ENCODE measurements at places on chromosomes 3 and 15.

DNA sequence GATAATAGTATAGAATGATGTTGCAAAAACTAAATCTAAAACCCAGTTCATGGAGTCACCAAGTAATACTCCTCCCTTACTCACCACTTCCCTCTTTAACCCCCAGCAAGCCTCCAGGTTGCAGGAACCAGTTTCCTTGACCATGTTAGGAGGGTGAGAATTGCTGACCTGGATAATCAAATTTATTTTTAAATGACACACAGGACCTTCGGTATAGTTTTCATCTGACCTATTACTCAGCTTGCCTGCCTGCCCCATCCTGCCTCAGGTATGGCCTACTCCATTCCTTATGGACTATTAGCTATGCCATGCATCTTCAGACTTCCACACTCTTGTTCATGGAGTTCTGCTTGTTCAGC is 883 bp downstream of the RTP4 start:
- peak overlapping the region; percentile 41 for H3K4me3 ChIP-seq
- H3K27ac ChIP-seq = peak overlapping the region; percentile 86
- no peaks in the 10 kb centered on the region for H3K27me3 ChIP-seq
- no peak for DNase-seq
- no peaks in the 10 kb centered on the region for H3K36me3 ChIP-seq
- H3K4me1 ChIP-seq = no peaks in the 10 kb centered on the region

- DNase-seq = no peak
- H3K27me3 ChIP-seq = no peaks in the 10 kb centered on the region
- H3K4me1 ChIP-seq = no peaks in the 10 kb centered on the region
- H3K36me3 ChIP-seq = no peaks in the 10 kb centered on the region
- H3K27ac ChIP-seq = no peak overlapping the region
- no peak overlapping the region for H3K4me3 ChIP-seq
Measured at GRCh38 chr3:77096966-77097890, 57.3 kb downstream of the ROBO2 start.

DNA sequence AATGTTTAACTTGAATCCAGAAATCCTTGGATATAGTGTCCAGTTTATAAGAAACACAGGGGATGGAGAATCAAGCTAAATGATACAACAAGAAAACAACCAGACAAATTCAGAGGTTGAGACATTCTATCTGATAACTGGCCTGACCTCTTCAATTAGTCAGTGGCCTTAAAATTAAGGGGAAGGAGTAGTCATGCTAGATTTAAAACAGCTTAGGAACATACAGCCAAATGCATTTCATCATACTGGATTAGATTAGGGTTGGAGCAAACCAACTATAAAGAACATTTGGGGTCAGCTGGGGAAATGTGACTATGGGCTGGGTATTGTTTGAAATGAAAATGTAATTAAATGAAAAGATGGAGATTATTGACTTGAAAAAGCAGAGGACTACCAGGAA is 53.3 kb downstream of the PPARG start:
- no peaks in the 10 kb centered on the region for H3K27me3 ChIP-seq
- no peaks in the 10 kb centered on the region for H3K4me1 ChIP-seq
- no peak overlapping the region for H3K27ac ChIP-seq
- DNase-seq = no peak
- no peak overlapping the region for H3K4me3 ChIP-seq

- no peak overlapping the region for H3K4me3 ChIP-seq
- no peaks in the 10 kb centered on the region for H3K27me3 ChIP-seq
- no peaks in the 10 kb centered on the region for H3K36me3 ChIP-seq
- H3K4me1 ChIP-seq = no peaks in the 10 kb centered on the region
- H3K27ac ChIP-seq = no peak overlapping the region
Measured at GRCh38 chr3:143928541-143929255, 42.9 kb upstream of the DIPK2A start.

DNA sequence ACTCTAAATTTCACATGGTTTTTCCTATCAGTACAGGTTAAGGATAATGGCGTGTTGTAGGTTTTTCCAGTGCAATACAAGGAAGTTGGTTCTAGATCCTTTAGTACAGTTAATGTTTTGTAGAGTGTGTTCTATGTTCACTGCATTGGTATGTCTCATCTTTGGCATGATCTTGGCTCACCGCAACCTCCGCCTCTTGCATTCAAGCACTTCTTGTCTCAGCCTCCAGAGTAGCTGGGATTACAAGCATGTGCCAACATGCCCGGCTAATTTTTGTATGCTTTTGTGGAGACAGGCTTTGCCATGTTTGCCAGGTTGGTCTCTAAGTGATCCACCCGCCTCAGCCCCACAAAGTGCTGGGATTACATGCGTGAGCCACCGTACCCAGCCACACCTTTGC is 30.4 kb downstream of the SNRPN start:
- no peak overlapping the region for H3K27ac ChIP-seq
- no peak overlapping the region for H3K4me3 ChIP-seq
- no peaks in the 10 kb centered on the region for H3K27me3 ChIP-seq
- DNase-seq = no peak

DNA sequence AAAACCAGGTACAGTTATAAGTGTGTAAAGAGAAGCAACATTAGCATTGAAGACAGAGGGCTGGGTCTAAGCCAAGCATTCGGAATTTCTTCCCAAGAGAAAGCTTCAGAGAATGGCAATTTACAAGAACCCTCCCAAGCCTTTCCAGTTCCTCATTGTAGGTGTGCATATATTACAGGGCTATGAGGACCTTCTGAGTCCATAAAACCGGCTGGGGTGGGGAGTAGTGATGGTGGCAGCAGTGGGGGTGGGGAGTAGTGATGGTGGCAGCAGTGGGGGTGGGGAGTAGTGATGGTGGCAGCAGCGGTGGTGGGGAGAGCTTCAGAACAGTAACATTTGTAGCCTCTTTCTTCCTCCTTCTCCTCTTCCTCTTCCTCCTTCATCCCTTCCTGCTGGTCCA is 368.7 kb upstream of the UMPS start:
- H3K4me1 ChIP-seq = no peaks in the 10 kb centered on the region
- no peak overlapping the region for H3K4me3 ChIP-seq
- no peaks in the 10 kb centered on the region for H3K27me3 ChIP-seq
- no peaks in the 10 kb centered on the region for H3K36me3 ChIP-seq
- no peak overlapping the region for H3K27ac ChIP-seq
- peak; percentile 67 for DNase-seq

DNA sequence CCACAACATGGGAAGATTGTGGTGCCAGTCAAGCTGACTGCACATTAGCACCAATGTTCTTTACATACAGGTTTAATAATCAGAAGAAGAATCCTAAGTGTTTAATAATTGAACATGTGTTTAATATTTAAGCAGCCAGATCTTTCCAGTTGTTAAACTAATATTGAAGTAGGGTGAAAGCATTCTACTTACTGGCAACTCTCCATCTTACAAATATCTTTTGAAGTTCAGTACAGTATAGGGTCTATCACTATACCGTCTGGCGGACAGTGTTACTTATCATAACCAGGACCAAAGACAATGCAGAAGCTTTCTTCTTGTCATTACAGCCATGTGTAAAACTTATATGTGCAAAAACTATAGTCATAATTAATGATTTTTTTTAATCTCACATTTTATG is 376.4 kb downstream of the CNTN6 start:
- no peaks in the 10 kb centered on the region for H3K36me3 ChIP-seq
- no peaks in the 10 kb centered on the region for H3K4me1 ChIP-seq
- H3K27me3 ChIP-seq = no peaks in the 10 kb centered on the region
- DNase-seq = no peak

GRCh38 chr15:44792715-44793114 is 56.4 kb downstream of the TRIM69 start:
- no peaks in the 10 kb centered on the region for H3K27me3 ChIP-seq
- H3K4me3 ChIP-seq = no peak overlapping the region
- no peak for DNase-seq
- no peaks in the 10 kb centered on the region for H3K36me3 ChIP-seq
- H3K4me1 ChIP-seq = no peaks in the 10 kb centered on the region

- H3K36me3 ChIP-seq = no peaks in the 10 kb centered on the region
- H3K27ac ChIP-seq = no peak overlapping the region
- H3K4me1 ChIP-seq = no peaks in the 10 kb centered on the region
Measured at GRCh38 chr3:136819392-136819730, 435 bp downstream of the SLC35G2 start.

- H3K27me3 ChIP-seq = no peaks in the 10 kb centered on the region
- no peak overlapping the region for H3K4me3 ChIP-seq
- H3K36me3 ChIP-seq = no peaks in the 10 kb centered on the region
- DNase-seq = no peak
- no peaks in the 10 kb centered on the region for H3K4me1 ChIP-seq
Measured at GRCh38 chr3:78633626-78634025, 1134.2 kb downstream of the ROBO1 start.

GRCh38 chr15:30962079-30962478 is 29.3 kb downstream of the MTMR10 start:
- DNase-seq = no peak
- no peaks in the 10 kb centered on the region for H3K27me3 ChIP-seq
- H3K27ac ChIP-seq = no peak overlapping the region
- H3K36me3 ChIP-seq = peaks cover 26% of the 10 kb centered on the region

All from colonic mucosa (tissue), 4 donors.